KBM-7 (cell line): ENCODE measurements at places on chromosomes 4 and X.

- DNase-seq, result no peak
These were observed 92.2 kb downstream of the MAML3 start for GRCh38 chr4:140061659-140062289.

DNA sequence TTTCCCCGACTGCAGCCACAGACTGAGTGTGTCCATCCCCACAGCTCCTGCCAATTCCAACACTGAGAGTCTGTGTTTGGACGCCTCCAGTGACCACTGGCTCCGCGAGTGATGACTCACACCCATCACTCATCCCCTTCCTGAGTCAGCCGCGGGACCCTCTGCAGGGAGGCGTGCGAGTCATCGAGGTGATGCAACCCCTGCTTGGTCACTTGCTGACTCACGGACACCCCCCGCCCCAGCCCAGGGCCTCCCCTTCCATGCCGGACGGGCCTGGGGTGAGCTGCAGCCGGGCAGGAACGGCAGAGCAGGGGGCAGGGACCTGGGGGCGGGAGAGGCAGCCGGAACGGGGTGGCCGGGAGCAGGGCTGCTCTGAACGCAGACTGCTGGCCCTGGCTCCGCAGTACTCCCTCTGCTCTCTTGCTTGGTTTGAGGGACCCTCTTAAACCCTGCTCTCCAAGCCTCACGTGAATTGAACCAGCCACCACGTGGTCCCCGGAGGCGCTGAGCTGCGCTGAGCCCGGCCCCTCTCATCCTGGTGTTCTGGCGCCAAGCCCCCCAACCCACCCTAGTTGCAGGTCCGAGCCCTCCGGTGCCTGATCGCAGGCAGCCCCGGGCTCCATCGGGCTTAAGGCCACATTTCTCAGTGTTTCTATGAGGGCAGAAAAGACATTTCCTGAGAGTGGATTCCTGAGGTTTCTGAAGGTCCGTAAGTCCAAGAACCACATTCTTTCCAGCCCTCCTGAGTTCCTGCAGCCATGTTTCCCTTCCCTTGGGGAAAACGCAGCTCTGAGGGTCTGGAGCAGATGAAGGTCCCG is 32.4 kb downstream of the FGFRL1 start:
- peak; percentile 17 for DNase-seq

GRCh38 chr4:138087066-138087719 is 155.0 kb downstream of the SLC7A11 start:
- no peak for DNase-seq

- peak; percentile 24 for DNase-seq
These were observed 1.9 kb downstream of the USP38 start for GRCh38 chr4:143186649-143187048.

- DNase-seq, result no peak
These were observed 135.2 kb downstream of the STK32B start for GRCh38 chr4:5186271-5187064.

GRCh38 chr4:9762823-9763475 is 18.5 kb upstream of the DRD5 start:
- peak; percentile 69 for DNase-seq

DNA sequence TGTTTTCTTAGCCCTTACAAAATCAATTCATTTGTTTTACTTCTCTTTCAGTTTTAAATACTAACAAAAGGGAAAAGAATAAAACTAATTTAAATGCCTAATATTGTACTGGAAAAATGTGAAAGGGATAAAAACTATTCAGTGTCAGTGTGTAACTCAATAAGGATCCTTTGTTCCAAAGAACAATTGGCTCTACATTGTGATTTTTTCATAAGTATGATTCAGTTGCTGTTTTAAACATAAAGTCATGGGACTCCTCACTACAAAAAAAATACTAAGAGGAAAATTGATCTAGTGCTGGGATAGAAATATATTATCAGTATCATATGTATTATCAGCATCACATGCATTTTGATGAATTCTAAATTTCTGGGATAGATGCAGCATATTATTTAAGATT is 199.4 kb upstream of the TRAM1L1 start:
- DNase-seq, result no peak

GRCh38 chr4:41146716-41147506 is 67.4 kb downstream of the APBB2 start:
- no peak for DNase-seq

DNA sequence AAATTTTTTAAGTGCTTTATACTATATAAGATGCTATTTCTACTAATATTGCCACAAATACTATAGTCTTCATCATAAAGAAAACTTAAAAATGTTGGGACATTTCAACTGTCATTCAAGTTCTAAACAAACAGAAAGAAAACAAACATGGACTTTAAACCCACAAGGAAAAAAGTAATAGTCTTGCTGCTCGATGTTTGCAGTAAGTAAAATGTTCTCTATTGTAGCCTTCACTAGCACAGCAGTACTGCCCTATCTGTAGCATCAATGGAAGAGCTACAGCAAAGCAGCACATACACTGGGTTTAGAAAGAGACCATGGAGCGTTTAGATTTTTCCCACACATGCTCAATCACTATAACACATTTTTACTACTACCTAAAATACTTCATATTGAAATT is 146.8 kb downstream of the KLHL13 start:
- DNase-seq, result no peak

DNA sequence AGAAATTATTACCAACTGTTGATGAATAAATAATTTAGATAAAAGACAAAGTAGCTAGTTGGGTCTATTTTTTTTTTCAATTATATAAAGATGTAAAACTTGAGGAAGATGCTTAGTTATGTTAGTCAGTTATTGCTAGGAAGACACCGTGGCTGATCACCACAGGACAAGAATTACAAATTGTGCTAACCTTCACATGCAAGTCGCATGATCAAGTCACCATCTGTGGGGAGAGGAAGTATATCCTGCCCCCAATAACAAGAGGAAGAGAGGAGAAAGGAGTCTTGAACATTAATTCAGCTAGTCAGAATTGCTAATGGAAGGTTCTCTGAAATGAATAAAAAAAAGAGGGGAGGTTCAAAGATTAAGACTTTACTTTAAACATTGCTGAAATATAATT is 52.3 kb downstream of the CPEB2 start:
- DNase-seq, result no peak

GRCh38 chr4:23539969-23540569 is 349.8 kb downstream of the PPARGC1A start:
- DNase-seq, result no peak

- peak; percentile 8 for DNase-seq
These were observed 824.5 kb upstream of the DIAPH2 start for GRCh38 chrX:95860127-95860526.

DNA sequence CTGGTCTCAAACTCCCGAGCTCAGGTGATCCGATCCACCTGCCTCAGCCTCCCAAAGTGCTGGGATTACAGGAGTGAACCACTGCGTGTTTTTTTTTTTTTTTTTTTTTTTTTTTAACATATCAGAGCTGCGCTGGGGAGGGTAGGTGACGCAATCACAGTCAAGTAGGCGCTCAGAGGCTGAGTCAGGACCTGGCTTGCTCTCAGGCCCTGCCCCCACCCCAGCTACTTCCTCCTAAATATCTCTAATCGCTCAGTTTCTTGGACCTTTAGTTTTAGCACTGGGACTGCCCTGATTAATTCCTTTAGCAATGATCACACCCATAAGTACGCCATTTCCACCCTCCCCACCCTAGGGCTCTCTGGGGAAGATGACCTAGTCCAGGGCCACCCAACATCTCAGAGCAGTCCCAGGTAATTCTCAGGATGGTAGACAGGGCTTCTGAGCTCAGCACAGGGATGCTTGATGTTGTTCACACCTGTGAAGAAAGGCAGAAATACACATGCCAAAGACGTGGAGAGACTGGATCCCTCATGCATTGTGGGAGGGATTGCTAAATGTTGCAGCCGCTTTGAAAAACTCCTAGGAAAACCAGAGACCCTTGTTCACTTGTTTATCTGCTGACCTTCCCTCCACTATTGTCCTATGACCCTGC is 50.2 kb downstream of the DDX3X start:
- DNase-seq, result peak; percentile 87

DNA sequence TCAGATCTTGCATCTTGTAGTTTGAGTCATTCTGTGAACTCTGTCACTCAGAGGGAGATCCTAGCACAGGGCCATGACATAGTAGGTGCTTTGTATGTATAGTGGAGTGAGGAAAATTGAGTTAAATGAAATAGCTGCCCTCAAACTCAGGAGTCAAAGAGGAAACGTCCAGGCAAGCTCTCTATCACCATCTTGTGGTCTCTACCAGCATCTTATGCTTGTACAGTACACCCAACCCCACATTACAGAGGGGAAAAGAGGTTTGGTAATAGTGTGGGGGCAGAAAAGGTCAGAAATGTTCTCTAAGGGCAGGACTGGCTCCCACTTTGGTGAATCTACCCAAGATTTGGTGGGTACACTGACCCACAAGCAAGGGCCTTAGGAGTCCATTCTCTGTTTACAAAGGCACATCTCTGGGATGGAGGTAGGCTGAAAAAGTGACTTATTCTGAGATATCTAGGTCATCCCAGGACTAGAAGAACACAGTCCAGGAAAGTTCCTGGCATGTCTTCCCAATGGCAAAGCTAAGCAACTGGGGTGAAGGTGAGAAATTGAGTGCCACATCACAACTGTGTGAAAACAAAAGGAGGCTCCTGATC is 131.8 kb downstream of the OR13H1 start:
- peak; percentile 52 for DNase-seq

GRCh38 chr4:112513971-112514646 is 1.9 kb downstream of the NEUROG2 start:
- peak; percentile 23 for DNase-seq

DNA sequence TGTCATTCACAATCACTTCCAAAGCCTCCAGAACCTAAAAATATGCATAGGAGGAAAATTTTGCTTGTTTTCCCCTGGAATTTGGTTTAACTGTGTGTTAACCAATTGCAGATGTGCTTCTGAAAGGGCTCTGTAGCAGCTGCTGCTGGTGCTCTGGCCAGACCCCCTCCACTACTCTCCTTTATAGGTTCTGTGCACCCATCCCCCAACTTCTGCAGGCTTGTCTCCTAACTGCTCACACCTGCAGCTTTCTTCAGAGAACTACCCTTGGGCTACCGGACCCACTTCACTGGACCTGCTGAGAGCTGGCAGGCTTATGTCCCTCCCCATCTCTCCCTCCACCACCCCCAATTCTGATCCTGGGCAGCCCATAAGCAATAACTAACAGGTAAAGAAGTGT is 662.1 kb upstream of the DIPK2B start:
- no peak for DNase-seq

DNA sequence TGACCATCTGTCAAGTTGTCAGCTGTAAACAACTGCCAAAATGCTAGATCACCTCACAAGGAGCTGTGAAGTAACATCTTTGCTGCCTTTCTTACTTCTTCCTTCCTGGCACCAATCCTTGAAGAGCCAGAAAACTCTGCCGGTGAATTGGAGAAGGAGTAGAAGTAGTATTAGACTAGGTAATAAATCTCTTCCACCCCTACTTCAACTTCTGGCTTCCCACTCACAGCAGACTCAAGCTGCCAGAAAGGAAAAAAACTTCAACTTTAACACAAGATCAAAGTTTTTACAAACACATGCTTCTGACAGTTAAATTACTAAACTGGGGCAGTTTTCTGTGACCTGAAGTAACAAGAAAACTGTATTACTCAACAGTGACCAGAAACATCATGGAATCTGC is 164.7 kb upstream of the SLC7A11 start:
- DNase-seq, result peak; percentile 49

GRCh38 chr4:65865489-65865888 is 195.2 kb upstream of the EPHA5 start:
- peak; percentile 9 for DNase-seq

DNA sequence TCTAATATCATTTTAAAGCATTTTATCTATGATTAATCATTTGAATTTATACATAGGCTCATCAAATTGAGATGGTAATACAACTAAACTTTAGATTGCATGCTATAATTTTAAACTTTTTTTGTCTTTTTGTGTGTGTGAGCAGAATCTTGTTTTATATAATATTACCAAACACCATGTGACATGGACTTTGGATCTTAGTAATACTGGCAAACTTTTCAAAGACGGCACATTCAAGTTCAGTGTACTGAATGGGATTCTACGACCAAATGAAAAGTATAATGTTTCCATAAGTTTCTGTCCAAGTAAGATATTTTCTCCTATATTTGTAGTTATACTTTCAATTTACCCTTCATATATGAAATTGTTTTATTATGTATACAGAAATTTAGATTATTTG is 116.0 kb downstream of the CFAP47 start:
- DNase-seq, result no peak

DNA sequence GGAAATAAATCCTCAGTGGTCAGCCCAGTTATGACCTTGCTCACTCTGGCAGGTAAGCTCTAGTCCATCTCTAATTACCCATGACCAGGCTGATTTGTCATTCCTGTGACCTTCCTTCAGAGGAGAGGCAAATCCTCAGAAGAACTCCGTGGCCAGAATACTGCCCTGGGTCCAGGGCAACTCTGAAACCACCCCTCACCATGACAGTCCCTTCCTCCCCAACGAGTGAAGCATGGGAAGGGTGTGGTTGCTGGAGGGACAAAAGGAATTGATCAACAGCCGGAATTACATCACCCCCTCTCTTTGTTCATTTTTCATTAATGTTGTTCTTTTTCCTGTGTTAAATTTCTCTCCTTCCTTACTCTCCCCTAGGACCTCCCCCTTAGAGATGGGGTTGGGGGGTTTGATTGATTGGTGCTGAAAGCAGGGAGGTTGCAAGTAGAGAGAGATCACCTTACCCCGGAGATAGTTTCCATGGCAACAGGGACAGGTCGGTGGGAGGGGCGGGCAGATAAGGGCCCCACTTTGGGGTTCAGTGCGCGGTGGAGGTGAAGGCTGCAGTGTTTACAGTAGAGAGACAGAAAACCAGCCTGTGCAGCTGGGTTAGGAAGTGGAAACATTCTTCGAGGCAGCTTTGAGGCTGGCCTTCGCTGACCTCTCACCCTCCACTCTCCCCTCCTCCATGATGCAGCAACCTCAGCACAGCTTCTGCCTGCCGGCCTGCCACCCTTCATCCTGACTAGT is 647.4 kb downstream of the BCOR start:
- DNase-seq, result no peak

GRCh38 chr4:108204518-108204917 is 35.8 kb upstream of the LEF1 start:
- no peak for DNase-seq

GRCh38 chr4:185352741-185353140 is 43.0 kb downstream of the LRP2BP start:
- DNase-seq, result no peak

GRCh38 chrX:27354021-27354420 is 109.1 kb downstream of the PPP4R3C start:
- DNase-seq, result no peak

DNA sequence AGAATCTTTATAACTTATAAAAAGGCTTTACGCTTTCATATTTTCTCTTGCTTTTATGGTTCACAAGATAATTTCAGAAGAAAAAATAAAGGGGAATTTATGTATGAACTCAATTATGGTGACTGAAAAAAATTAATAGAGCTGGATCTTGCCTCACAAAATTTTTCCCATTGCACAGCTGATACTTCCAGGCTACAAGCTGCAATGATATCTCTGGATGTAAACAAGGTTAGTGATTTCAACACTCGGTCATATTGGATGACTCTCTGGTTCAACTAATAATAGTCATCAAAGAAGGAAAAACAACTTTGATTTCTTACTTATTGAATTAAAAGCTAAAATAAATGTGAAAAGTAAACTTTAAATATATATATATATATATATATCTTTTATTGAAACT is 868.0 kb downstream of the FAT4 start:
- no peak for DNase-seq
